ENCODE measurements at places on chromosomes 5 and 9.

- DNase-seq = no peak
These were observed 88.3 kb downstream of the SNCAIP start for GRCh38 chr5:122400341-122400740.

DNA sequence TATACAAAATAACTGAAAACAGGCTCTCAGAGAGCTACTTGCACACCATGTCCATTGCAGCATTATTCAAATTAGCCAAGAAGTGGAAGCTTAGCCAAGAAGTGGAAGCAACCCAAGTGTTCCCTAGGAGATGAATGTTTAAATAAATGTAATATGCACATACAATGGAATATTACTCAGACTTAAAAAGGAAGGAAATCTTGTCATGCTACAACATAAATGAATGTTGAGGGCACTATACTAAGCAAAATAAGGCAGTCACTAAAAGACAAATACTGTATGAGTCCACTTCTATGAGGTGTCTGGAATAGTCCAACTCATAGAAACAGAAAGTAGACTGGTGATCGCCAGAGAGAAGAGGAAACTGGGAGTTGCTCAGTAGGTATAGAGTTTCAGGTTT is 438.1 kb downstream of the MAT2B start:
- no peak for DNase-seq

DNA sequence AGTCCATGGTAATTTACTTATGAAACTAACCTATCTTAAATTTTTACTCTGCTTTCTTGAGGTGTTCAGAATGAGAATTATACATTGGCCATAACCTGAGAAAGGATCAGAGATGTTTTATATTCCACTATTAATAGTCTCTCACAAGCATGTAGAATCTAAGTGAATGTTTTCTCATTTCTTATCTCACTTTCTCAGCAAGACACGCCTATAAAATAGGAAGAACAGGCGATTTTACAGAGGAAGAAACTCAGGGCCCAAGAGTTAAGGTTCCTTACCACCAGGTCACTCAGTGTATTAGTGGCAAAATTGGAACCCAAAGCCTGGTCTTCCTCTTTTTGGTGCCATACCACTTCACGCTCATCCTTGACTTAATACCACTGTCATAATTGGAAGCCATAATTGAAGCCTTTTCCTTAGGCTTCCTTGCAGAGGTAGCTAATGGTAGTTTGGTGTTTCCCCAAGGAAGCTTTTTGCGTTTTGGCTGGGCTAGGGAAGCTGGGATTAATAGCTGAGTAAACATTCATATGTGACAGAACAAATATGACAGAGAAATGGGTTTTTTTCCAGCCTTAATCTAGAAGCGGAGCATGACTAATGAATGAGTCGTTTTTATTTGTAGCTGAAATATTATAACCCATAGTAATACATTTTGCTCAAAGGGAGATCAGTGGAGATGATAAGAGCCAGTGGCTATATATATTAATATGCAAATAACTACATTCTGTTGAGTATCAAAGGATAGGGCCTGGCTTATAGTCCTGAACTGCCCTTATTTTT is 16.9 kb downstream of the HMGXB3 start:
- no peak for DNase-seq

DNA sequence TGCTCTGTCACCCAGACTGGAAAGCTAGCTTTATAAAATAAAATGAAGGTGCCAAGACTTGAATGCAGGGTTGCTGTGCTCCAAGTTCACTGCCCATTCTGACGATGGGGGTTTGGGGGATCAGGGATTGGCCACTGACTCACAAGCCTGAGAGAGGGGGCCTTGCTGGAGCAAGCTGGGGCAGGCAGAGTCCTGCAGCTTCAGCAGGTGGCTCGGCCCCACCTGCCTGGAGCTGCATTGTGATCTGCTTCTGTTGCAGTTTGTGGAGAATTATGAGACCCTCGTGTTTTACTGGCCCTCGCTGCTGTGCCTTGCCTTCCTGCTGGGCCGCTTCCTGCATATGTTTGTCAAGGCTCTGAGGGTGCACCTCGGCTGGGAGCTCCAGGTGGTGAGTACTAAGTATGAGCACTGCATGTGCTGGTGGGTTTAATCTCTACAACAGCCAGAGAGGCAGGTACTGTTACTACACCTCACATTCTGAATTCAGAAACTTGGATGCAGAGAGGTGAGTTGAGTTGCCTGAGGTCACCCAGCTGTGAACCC is 31.1 kb upstream of the CCDC180 start:
- no peak for DNase-seq
